ENCODE measurements at places on chromosomes 1 and 21.

GRCh38 chr1:13702425-13703127 lies 2.6 kb downstream of the PRDM2 start:
- peak; percentile 89 for DNase-seq

GRCh38 chr1:237953238-237953637 lies 62.5 kb upstream of the ZP4 start:
- DNase-seq, result no peak

DNA sequence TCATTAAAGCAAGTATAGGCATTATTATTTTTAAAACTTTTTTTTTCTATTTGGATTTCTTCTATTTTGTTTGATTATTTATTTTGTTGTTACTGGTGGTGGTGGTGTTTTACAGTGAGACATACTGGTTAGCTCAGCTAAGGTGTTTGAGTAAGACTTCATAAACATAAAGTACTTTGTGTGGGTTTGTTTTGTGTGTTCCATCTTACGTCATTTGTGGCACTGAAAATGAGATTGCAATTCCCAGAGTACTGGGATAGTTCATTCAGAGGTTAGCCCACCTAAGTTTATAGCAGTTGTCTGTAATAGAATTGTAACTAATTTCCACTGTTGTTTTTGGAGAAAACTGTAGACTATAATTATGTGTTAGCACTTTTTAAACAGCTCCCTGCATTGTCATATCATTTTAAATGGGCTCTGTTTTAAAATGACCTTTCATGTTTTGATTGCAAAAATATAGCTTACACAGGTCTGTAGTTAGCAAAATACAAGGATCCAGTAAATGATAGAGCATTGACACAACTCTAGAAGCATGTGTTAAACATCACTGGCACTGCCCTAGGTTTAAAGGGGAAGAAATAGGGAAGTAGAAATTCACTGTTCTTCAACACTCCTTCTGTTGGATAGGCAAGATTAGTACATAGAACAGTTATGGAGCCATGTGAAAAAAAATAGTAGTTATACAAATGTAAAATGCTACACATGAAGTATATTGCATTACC lies 171.7 kb downstream of the NFIA start:
- no peak for DNase-seq

DNA sequence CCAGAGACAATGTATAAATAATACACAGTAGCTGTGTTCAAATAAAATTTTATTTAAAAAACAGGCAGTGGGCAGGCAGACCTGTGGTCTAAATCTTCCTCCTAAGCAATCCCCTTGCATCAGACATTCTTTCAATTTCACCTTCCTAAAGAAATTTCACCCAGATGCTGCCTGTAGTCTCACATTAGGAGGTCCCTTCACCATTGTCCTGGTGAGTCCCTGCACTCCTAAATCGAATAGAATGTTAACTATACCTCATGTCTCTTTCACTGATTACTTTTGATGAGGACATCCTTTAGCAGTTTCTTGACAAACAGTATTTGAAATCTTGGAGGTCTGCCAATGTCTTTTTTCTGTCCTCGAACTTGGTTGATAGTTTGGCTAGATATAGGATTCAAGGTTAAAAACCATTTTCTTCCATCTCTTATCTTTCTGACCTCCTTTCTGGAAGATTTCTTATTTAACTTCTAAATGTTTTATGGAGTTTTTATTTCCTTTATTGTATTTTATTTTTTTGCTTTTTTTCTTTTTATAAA lies 77.5 kb downstream of the LPGAT1 start:
- no peak for DNase-seq

GRCh38 chr1:71039661-71040262 lies 7.9 kb downstream of the PTGER3 start:
- DNase-seq, result no peak

GRCh38 chr1:34270181-34270580 lies 93.5 kb downstream of the C1orf94 start:
- no peak for DNase-seq

- no peak for DNase-seq
These were observed 14.1 kb upstream of the KCNN3 start for GRCh38 chr1:154883919-154884868.

DNA sequence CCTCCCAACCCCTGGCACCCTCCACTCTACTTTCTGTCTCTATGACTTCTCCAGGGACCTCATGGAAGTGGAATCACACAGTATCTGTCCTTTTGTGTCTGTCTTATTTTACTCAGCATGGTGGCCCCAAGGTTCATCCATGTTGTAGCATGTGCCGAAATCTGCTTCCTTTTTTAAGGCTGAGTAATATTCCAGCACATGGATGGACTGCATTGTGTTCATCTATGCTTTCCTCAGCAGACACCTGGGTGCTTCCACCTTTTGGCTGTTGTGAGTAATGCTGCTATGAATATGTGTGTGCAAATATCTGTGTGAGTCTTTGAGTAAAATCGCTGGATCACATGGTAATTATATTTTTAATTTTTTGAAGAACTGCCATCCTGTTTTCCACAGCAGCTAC lies 1.6 kb upstream of the PFKL start:
- DNase-seq, result no peak

GRCh38 chr1:55259911-55260609 lies 44.9 kb upstream of the USP24 start:
- peak; percentile 39 for DNase-seq

- no peak for DNase-seq
These were observed 56.7 kb downstream of the SRSF11 start for GRCh38 chr1:70277875-70278274.

Data from GM12878 (cell line).